ENCODE measurements at places on chromosomes 3 and 15. TPM values are rescaled to one million over a fixed set of nuclear protein-coding genes. Genes with fewer than 3 reads are reported as not detected.
A peak's percentile ranks its signal among the peaks of the same experiment; 100 is the strongest.

DNA sequence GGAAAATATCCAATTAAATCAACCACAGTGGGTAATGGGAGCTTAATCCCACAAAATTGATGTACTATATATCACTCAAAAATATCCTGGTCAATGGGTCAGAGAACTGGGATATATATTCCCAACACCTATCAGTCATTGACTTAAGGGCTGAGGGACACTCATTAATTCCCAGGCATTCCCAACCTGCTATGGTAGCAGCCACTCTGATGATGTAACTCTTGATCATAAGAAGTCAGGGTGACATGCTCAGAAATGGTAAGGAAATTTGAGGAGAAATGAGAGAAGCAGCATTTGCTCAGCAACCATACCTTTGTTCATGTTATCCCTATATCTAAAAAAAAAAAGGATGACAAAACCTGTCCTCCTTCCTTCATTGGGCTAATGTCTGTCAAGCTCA lies 3.1 kb upstream of the PLOD2 start:
- H3K27me3 ChIP-seq, result no peaks in the 10 kb centered on the region
- H3K4me1 ChIP-seq, result peaks cover 19% of the 10 kb centered on the region
- DNase-seq, result no peak

DNA sequence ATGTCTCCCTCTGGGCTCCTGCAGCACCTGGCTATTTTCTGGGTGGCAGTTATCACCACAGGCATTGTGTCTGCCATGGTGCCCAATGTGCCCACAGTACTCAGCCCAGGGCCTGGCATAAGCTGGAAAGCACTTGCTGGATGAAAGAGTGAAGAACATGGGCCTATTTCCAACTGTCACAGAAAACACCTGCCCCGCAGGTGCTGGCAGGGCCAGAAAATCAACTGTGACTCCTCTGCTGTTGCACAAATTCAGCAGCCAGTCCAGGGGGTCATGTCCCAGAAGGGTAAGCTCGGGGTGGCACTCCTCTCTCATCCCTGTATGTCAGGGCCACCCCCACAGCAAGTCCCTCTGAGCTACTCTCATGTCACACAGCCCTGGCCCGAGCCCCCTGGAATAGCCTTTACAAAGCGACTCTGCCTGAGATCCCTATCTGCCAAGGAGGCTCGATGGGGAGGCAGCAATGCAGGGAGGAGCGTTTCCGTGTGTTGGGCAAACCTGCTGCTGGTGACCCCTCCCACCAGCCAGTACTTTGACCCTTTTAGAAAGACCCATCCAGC lies 16.9 kb downstream of the ITIH3 start:
- H3K27ac ChIP-seq, result no peak overlapping the region
- no peaks in the 10 kb centered on the region for H3K27me3 ChIP-seq
- H3K36me3 ChIP-seq, result no peaks in the 10 kb centered on the region
- no peaks in the 10 kb centered on the region for H3K4me1 ChIP-seq
- no peak overlapping the region for H3K4me3 ChIP-seq
- DNase-seq, result no peak

DNA sequence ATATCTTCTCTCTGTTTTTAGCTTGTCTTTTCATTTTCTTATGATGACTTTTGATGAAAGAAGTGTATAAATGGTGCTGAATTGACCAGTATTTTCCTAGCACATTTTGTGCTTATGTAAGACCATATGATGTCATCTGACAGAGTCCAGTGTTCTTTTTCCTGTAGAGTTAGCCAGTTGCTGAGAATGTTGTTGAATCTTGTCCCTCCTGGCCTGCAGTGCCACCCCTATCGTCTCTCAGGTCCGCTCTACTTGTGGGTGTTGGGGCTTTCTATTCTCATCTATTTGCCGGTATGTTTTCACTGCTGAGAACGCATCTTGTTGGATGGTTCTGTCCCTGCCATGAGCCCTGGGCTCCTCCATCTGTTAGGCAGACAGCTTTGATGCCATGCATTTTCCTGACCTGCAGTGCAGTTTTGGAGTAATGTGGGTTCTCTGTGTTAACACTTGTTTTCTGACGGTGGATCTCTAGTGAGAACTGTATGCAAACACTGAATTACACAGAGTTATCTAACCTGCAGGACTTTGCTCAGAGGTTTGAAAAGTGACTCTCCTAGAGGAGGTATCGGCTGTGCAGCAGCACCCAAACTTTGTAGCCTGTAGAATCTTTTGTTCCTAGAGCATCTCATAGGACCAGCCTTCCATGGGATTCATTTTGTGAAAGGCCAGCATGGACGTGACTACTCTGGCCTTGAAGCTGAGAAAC lies 44.6 kb downstream of the SLC6A20 start:
- H3K27me3 ChIP-seq, result peaks cover 5% of the 10 kb centered on the region
- peaks cover 6% of the 10 kb centered on the region for H3K4me1 ChIP-seq
- no peak for DNase-seq
- no peak overlapping the region for H3K4me3 ChIP-seq

DNA sequence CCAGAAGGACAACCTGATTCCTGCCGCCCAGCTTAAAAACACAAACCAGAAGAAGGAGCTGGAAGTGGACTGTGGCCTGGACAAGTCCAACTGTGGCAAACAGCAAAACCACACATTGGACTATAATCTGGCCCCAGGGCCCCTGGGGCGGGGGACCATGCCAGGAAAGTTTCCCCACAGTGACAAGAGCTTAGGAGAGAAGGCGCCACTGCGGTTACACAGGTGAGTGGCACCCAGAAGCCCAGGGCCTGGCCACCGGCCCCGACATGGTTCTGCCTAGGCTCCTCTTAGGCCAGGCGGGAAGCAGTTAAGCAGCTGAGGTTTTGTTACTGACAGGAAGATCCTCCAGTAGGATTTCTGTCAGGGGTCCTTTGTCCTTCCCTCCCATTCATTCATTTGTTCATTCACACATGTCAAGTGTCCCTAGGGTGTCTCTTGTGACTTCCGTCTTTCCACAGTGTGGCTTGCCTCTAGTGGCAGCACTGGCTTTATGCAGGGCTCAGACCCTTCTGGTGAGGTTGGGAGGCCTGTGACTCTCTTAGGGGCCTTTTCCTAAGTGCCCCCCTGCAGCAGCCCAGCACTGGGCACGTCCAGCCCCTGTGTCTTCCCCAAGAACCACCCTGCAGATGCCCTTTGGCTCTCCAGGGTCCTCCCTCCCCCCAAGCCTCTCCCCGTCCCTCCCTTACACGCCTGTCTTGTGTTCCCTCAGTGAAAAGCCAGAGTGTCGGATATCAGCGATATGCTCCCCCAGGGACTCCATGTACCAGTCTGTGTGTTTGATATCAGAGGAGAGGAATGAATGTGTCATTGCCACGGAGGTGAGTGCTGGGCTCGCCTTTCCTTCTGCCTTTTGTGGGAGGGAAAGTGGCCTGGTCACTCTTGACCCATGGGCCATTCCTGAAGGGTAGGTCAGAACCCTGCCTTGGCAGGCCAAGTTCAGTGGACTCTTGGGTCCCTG lies 7.8 kb downstream of the DLL4 start:
- H3K36me3 ChIP-seq, result no peaks in the 10 kb centered on the region
- H3K4me1 ChIP-seq, result peaks cover 33% of the 10 kb centered on the region
- H3K4me3 ChIP-seq, result peak overlapping the region; percentile 73
- peaks cover 8% of the 10 kb centered on the region for H3K27me3 ChIP-seq

- H3K27ac ChIP-seq, result no peak overlapping the region
- DNase-seq, result no peak
- peaks cover 18% of the 10 kb centered on the region for H3K27me3 ChIP-seq
- no peaks in the 10 kb centered on the region for H3K36me3 ChIP-seq
Observed at GRCh38 chr15:31364301-31365031, 37.8 kb downstream of the KLF13 start.

- H3K27ac ChIP-seq, result no peak overlapping the region
- H3K36me3 ChIP-seq, result no peaks in the 10 kb centered on the region
- no peak for DNase-seq
- no peak overlapping the region for H3K4me3 ChIP-seq
- peaks cover 2% of the 10 kb centered on the region for H3K27me3 ChIP-seq
Observed at GRCh38 chr15:85725564-85725963, 69.2 kb downstream of the KLHL25 start.

- no peaks in the 10 kb centered on the region for H3K36me3 ChIP-seq
- no peak overlapping the region for H3K27ac ChIP-seq
- H3K27me3 ChIP-seq, result no peaks in the 10 kb centered on the region
- H3K4me1 ChIP-seq, result peaks cover 10% of the 10 kb centered on the region
- no peak overlapping the region for H3K4me3 ChIP-seq
Observed at GRCh38 chr15:85993116-85993515, 86.6 kb upstream of the AGBL1 start.

- H3K27ac ChIP-seq, result no peak overlapping the region
- no peaks in the 10 kb centered on the region for H3K36me3 ChIP-seq
- no peak for DNase-seq
- no peak overlapping the region for H3K4me3 ChIP-seq
Observed at GRCh38 chr3:129971351-129972052, 3.0 kb upstream of the TRH start.

DNA sequence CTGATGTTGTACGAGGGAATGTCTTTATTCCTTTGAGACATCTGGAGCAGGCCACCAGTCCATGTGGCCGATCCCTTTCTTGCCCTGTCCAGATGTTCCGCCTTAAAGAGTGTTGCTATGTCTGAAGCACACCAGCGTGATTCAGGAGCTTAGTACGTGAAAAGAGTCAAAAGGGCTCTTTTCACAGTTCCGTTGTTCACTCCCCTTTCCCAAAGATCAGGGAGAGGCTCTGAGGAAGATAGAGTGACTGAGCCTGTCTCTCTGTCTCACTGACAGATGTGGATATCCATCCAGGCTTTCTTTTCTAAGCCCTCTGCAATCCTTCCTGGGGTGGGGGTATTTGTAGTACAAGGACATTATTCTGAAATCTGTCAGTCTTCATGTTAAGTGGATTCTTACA lies 262.5 kb upstream of the LRTM1 start:
- H3K27me3 ChIP-seq, result no peaks in the 10 kb centered on the region
- no peak overlapping the region for H3K27ac ChIP-seq
- H3K4me3 ChIP-seq, result no peak overlapping the region
- no peak for DNase-seq
- no peaks in the 10 kb centered on the region for H3K4me1 ChIP-seq

- H3K27me3 ChIP-seq, result peaks cover 21% of the 10 kb centered on the region
- H3K4me1 ChIP-seq, result peaks cover 29% of the 10 kb centered on the region
- no peak for DNase-seq
- H3K36me3 ChIP-seq, result no peaks in the 10 kb centered on the region
- H3K27ac ChIP-seq, result peak overlapping the region; percentile 100
- H3K4me3 ChIP-seq, result peak overlapping the region; percentile 96
Observed at GRCh38 chr15:78875107-78875914, 2.6 kb downstream of the MORF4L1 start.

DNA sequence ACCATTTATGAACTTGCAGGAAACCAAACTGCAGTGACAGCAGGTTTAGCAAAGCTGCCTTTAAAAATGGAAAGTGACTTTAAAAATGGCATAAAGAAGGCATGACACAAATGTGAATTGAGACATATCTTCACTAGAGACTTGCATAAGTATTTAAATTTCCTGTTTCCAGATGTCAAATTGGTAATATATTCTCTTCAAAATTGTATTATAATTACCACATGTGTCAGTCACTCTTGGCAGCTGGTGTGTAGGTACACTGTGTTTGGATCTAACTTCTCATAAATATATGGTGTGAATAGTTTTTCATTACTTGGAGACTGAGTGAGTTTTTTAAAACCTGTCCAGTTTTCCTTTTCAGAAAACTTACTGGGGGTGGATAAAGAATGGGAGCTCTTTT lies 636.2 kb upstream of the SGO1 start:
- H3K36me3 ChIP-seq, result peaks cover 11% of the 10 kb centered on the region
- H3K27ac ChIP-seq, result no peak overlapping the region
- H3K27me3 ChIP-seq, result peaks cover 3% of the 10 kb centered on the region
- no peaks in the 10 kb centered on the region for H3K4me1 ChIP-seq
- no peak for DNase-seq

DNA sequence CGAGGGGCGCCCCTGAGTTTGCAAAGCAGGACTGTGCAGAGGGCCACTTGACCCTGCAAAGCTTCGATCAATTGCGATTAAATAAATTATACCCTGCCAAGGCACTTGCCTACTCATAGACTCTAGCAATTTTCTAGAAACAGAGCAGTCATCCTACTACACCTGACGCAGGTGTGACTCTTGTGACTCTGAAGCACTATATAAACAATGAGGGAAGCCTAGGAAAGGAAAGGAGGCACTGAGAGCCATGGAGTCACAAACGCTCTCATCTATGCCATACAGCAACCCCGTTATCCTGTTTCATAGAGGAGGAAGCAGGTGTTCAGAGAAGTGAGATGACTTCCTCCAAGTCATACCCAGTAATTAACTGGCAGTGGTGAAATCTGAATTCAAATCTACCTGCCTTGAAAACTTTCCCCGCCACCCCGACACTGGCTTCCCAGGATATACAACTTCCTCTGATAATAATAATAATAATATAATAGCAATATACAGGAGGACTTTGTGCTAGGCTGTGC lies 14.4 kb downstream of the ARHGEF3 start:
- H3K27ac ChIP-seq, result no peak overlapping the region
- no peak overlapping the region for H3K4me3 ChIP-seq
- H3K27me3 ChIP-seq, result no peaks in the 10 kb centered on the region
- no peaks in the 10 kb centered on the region for H3K36me3 ChIP-seq
- H3K4me1 ChIP-seq, result peaks cover 14% of the 10 kb centered on the region

DNA sequence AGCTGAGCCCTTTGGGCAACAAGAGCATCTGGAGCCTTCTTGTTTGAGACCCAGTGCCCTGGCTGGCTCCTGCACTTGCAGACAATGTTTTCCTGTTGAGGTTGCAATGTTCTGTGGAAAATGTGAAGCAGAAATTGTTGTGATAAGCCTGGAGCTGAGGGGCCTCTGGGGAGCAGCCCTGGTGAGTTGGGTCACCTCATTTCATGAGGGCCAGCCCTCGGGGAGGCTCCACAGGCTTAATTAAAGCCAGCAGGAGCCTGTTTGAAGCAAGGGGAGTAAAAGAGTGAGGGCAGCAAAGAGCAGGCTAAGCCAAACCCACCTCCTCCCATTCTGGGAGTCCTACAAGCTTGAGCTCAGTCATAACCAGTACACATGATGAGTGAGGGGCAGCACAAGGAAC lies 154.3 kb downstream of the ALDH1A2 start:
- H3K36me3 ChIP-seq, result no peaks in the 10 kb centered on the region
- H3K4me3 ChIP-seq, result no peak overlapping the region
- no peaks in the 10 kb centered on the region for H3K4me1 ChIP-seq
- peaks cover 3% of the 10 kb centered on the region for H3K27me3 ChIP-seq
- H3K27ac ChIP-seq, result no peak overlapping the region
- no peak for DNase-seq

GRCh38 chr3:13039213-13039896 lies 33.9 kb downstream of the IQSEC1 start:
- DNase-seq, result no peak
- H3K27ac ChIP-seq, result no peak overlapping the region
- peaks cover 36% of the 10 kb centered on the region for H3K4me1 ChIP-seq
- no peak overlapping the region for H3K4me3 ChIP-seq
- peaks cover 15% of the 10 kb centered on the region for H3K27me3 ChIP-seq
- no peaks in the 10 kb centered on the region for H3K36me3 ChIP-seq

The FBXO40 gene
- total RNA-seq, result not detected

The CNTN6 gene
- 23.2 TPM for total RNA-seq

The PYGO1 gene
- total RNA-seq, result 7.8 TPM

The CIDEC gene
- total RNA-seq, result not detected

The EOMES gene
- total RNA-seq, result not detected

The SPINK8 gene
- not detected for total RNA-seq

The FETUB gene
- total RNA-seq, result not detected

The GOLGA8B gene
- total RNA-seq, result 161 TPM

The OR4F6 gene
- total RNA-seq, result not detected

The PPP1R14D gene
- not detected for total RNA-seq
